ENCODE measurements at places on chromosomes 12 and 14.
A peak's percentile ranks its signal among the peaks of the same experiment; 100 is the strongest.

DNA sequence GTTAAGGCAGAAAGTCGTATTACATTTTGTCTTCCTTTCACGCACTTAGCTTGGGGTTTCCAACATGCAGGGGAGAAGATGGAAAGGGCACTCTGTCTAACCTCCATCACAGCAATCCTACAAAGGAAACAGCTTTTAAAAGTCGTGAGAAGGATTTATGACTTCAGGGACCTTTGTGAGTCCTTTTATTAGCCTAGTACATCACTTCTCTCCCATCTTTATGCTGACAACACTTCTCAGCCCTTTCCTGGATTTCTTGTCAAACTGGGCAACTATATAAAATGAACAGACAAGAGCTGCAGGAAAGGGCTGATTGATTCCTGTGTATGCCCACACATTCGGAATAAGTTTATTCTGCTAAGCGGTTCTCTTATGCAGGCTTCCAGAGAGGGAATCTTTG is 159.0 kb downstream of the DERA start:
- DNase-seq, result no peak

DNA sequence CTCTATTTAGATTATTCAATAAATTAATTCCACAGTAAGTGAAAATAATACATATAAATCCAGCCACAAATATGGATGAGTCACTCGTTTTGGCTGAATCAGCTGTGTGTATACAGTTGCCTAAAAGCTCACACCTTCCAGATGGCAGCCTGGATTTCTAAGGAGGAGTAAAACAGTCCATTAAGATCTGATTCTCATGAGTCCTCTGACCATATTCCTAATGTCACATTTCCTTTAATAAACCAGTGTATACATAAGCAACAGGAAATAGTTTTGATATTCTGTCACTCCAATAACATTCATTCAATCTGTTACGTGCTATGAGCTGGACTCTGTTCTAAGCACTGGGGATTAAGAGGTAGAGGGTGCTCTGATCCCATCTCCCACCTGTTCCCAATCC is 21.8 kb downstream of the MDM1 start:
- DNase-seq, result no peak

- no peak for DNase-seq
Measured at GRCh38 chr12:71057330-71057729, 100.5 kb downstream of the TSPAN8 start.

- DNase-seq, result no peak
Measured at GRCh38 chr12:32466187-32466586, 66.8 kb downstream of the FGD4 start.

- DNase-seq, result no peak
Measured at GRCh38 chr12:56645201-56645716, 525 bp downstream of the ATP5F1B start.

DNA sequence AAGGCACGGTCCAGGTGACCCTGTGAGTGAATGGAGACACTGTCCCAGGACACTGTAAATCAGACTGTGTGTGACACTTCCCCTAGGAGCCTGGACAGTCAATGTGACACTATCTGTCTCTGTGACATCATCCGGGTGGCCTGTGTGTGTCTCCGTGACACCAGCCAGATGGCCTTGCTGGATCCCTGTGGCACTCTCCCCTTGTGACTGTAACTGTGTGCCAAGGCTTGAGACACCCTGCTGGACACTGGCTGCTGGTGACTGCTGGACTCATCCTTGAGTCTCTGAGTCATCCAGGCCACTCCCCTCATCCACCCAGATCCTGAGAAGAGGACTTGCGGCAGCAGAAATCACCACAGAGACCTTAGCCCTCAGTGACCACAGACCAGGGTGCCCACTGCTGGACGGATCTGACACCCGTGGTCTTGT is 51.6 kb downstream of the MVK start:
- no peak for DNase-seq

DNA sequence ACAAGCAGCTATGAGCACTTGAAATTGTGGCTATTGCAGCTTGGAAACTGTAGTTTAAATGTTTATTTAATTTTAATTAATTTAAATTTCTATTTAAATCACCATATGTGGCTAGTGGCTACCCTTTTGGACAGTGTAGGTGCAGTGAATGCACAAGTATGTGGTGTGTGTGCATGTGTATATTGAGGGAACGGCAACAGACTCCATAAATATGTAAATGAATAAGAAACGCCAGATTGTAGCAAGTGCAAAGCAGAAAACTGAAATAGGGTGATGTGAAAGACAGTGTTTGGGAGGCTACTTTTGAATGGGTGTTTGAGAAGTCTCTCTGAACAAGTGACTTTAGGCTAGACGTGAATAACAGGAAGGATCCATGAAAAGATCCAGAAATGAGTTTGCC is 32.7 kb upstream of the CCDC196 start:
- no peak for DNase-seq

DNA sequence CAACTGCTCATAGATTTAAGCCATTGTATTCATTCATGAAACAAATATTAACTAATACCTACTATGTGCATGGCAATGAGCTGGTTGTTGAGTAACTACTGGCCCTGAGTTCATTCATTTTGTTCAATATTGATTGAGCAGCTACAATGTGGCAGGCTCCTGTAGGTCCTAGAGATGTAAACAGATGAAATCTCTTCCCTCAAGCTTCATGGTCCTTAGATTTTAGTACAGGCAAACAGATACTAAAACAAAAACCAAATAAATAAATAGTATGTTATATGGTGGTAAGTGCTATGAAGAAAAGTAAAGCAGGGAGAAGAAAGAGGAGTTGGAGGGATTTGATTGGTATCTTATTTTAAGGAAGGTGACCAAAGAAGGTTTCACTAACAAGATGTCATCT is 77.8 kb downstream of the RERG start:
- no peak for DNase-seq

- DNase-seq, result no peak
Measured at GRCh38 chr14:47675466-47676314, at the start of gene MDGA2. MDGA2 (minus strand) TSS chr14:47675605.

GRCh38 chr14:58946431-58946830 is 242.0 kb upstream of the DAAM1 start:
- no peak for DNase-seq

DNA sequence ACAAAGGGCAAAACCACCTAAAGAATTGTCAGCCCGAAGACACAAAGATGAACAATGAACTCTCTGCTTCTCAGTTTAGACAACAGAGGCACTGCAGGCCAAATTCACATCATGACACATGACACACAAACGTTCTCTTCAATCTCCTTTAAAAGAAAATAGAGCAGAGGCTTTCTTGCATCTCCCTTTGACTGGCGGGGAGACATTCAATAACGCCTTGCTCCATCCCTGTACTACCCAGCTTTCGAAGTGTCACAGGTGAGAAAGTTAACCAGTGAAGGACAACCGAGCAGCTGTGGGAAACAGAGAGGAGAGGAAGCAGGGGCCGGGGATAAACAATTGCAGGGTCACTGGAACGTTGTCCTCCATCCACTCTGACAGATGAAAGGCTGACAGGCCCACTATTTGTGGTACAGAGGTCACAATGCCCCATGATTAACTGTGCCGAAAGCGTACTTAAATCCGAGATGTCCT is 130.8 kb downstream of the PHLDA1 start:
- DNase-seq, result no peak

GRCh38 chr12:30155001-30155730 is 371.4 kb upstream of the TMTC1 start:
- DNase-seq, result no peak

GRCh38 chr12:3041558-3042164 is 35.5 kb upstream of the TSPAN9 start:
- DNase-seq, result peak; percentile 34

- DNase-seq, result no peak
Measured at GRCh38 chr14:29054119-29054518, 287.5 kb downstream of the FOXG1 start.

DNA sequence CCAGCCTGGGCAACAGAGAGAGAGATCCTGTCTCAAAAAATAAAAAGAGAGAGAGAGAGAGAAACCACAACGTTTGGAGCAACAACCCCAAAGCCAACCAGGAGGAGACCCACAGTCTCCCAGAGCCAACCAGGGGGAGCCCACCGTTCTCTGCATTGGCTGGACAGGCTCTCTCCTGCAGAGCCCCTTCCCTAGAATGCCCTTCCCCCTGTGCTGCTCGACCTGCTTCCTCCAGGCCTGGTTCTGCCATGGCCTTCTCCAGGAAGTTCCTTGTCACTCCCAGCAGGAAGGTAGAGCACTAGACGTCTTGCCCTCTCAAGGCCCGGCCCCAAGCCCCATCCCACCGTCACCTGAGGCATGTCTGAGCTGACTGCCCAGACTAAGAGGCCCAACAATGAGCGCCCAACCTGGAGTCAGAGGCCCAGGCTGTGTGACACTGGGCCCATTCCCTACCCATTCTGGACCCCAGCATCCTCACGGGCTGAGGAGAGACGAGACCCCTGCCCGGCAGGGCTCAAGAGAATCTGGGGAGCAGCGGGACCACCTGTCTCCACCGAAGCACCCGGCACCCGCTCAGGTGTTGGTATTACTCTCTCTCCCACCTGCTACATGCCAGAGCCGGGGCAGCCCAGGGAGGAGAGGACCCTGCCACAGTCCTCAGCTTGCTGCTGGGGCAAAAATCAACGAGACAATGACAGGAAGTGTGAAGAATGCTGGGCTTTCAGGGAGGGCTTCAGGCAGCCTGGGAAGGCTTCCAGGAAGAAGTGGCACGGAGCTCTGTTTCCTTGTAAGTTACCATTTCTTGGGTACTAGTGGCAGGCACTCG is 61.2 kb downstream of the DIO3 start:
- DNase-seq, result no peak

- peak; percentile 26 for DNase-seq
Measured at GRCh38 chr12:105420659-105421240, 90.3 kb downstream of the C12orf75 start.

- DNase-seq, result no peak
Measured at GRCh38 chr14:33717866-33718265, 233.0 kb downstream of the EGLN3 start.

- no peak for DNase-seq
Measured at GRCh38 chr14:57492859-57493258, 798 bp downstream of the CCDC198 start.

- DNase-seq, result no peak
Measured at GRCh38 chr12:6954316-6955107, 3.4 kb downstream of the PTPN6 start.

DNA sequence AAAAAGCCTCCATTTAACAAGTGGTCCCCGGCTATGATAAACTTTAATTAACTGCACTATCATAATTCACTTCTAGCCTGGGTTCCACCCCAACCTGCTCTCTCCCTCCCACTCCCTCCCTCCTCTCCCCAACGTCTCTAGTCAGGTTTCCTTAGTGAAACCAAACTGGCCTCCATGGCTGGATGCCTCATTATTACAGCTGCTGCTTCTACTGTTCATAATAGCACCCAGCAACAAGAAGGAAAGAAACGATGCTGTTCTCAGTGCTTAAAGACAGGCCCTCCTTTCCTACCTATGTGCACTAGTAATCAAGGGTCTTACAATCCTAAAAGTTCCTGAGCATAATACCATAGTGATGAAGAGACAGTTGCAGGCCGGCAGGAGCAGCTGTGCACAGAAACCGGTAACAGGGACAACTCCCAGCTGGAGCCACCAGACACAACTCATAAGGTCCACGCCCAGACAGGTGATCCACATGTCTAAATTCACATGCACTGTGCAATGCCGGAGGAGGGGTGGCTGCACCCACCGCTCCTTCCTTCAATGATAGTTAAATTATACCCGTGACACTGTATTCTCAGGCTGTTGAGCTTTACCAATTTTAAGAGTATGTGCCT is 6.2 kb downstream of the IRF2BPL start:
- DNase-seq, result no peak

DNA sequence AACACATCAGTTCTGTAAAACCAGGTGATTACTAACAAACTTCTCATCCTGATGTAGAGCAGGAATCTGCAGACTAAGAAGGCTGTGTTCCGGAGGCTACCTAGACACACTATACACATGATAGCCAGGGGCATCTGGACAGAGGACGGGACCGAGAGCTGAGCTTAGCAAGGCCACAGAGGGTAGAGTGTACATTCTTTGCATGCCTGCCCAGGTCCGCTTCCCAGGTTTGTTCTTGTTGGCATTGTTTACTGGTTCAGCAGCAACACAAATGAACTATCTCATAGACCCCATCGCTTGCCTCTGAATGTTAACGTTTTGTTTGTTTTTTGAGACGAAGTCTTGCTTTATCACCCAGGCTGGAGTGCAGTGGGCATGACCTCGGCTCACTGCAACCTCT is 17.7 kb upstream of the TEAD4 start:
- no peak for DNase-seq

- DNase-seq, result no peak
Measured at GRCh38 chr14:75609606-75610475, 31.4 kb downstream of the FLVCR2 start.

GRCh38 chr12:65998031-65998430 is 132.5 kb downstream of the LLPH start:
- DNase-seq, result no peak

- no peak for DNase-seq
Measured at GRCh38 chr12:52400906-52401305, 5.2 kb downstream of the KRT82 start.

GRCh38 chr12:91143206-91143605 is 31.9 kb upstream of the LUM start:
- no peak for DNase-seq

DNA sequence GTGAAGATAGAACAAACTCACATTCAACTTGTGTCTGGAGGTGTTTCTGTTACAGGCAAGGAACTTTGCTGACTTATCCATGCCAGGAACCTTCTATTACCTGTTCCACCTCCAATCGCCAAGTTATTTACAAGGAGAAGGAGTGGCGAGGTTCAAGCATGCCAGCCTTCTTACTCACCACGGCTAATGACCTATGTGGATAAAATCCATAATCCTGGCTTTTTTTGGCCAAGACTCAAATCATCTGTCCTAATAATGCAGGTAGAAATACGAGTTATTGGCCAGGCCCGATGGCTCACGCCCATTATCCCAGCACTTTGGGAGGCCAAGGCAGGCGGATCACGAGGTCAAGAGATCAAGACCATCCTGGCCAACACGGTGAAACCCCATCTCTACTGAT is 241.6 kb downstream of the TMEM132D start:
- DNase-seq, result no peak

DNA sequence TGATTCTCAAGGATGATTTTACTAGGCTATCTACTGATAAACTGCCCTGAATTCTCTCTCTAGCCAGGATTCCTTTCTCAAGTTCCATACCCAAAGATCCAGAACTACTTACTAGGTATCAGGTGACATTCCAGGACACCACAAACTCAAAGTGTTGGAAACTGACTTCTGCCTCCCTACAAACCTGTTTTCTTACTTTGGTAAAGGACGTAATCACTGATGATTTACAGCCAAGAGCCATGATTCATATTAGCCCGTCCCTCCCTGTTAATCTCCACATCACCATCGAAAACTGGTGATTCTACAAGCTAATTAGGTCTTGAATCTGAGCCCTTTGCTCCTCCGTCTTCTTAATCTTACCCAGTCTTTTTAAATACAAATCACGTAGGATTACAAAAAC is 1.0 kb upstream of the ATG14 start:
- no peak for DNase-seq

GRCh38 chr12:71727958-71728357 is 26.7 kb upstream of the RAB21 start:
- no peak for DNase-seq

- DNase-seq, result no peak
Measured at GRCh38 chr12:32993404-32993803, 96.8 kb upstream of the PKP2 start.

- no peak for DNase-seq
Measured at GRCh38 chr14:76776428-76777251, 15.4 kb downstream of the VASH1 start.
